ENCODE measurements at places on chromosomes 2 and 18.

DNA sequence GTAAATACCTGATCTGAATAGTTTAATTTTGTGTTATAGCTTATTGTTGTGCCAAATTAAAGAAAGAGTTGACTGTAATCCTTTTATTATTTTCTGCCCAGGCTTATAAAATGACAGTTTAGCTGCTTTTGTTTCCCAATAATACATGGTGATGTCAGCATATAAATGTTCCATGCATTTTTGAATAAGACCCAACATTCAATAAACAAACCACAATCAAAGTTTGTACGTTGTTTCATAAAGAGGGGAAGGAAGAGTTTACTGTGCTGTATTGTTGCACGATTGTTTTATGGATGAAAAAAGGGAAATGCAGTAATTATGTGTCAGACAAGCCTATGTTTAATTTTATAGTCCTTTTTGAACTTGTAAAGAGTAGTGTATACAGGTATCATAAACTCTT is 177.2 kb upstream of the SCN7A start:
- peak; percentile 36 for DNase-seq

GRCh38 chr2:197266477-197266876 is 44.1 kb downstream of the ANKRD44 start:
- DNase-seq = no peak

GRCh38 chr2:10933700-10934225 is 22.0 kb downstream of the KCNF1 start:
- no peak for DNase-seq

- DNase-seq = no peak
Observed at GRCh38 chr2:156538083-156538504, 101.9 kb downstream of the GPD2 start.

- peak; percentile 26 for DNase-seq
Observed at GRCh38 chr2:211085056-211085680, 528.8 kb downstream of the CPS1 start.

DNA sequence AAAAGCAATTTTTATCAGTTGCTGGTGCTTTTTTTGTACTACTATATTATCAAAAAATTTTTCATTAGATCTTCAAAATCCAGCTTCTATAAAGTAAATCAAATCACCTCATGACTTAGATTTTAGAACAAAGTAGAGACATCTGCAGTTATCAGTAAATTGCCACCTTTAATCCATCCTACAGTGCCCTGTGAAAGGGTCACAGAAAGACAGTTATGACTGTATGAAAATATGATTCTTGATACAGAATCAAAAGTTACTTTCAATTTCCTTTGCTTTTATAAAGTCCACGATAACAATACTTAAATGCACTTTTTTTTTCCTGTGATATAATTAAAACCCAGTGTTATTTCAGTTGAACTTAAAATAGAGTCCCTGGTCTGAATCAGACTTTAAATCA is 61.4 kb downstream of the PRPF40A start:
- DNase-seq = no peak

GRCh38 chr18:70256994-70257393 is 31.9 kb upstream of the SOCS6 start:
- peak; percentile 98 for DNase-seq

- no peak for DNase-seq
Observed at GRCh38 chr2:150122156-150122555, 365.3 kb downstream of the RND3 start.

- DNase-seq = no peak
Observed at GRCh38 chr2:64114912-64115277, 29.3 kb downstream of the PELI1 start.

DNA sequence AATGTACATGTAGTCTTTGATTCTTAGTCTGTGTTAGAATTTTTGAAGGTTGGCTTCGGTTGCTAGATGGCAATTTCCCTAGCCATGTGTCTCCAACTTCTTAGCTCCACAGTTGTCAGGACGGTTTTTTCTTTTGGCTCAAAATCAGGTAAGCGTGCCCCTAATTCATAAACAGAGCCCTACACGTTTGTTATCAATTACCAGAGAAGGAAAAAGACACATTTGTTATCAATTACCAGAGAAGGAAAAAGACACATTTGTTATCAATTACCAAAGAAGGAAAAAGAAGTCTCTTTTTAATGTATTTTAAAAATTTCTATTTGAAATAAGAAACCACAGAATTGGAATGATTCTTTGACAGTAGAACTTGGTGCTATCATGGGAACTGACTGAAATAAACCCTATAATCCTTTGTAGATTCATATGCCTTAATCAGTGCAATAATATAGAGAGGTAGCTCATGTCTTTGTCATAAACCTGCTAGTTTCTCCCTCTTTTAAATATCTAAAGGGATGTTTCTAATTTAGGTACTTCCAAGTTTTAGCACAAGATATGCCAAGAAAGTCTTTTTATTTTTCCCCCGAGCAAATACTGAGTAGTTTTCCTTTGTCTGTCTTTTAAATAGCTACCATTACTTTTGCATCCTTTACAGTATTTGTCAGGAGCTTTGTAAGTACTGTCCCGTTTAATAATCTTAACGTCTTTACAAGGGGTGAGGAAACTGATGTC is 35.9 kb downstream of the CAMKMT start:
- DNase-seq = no peak

- no peak for DNase-seq
Observed at GRCh38 chr2:184394642-184395041, 203.7 kb upstream of the ZNF804A start.

DNA sequence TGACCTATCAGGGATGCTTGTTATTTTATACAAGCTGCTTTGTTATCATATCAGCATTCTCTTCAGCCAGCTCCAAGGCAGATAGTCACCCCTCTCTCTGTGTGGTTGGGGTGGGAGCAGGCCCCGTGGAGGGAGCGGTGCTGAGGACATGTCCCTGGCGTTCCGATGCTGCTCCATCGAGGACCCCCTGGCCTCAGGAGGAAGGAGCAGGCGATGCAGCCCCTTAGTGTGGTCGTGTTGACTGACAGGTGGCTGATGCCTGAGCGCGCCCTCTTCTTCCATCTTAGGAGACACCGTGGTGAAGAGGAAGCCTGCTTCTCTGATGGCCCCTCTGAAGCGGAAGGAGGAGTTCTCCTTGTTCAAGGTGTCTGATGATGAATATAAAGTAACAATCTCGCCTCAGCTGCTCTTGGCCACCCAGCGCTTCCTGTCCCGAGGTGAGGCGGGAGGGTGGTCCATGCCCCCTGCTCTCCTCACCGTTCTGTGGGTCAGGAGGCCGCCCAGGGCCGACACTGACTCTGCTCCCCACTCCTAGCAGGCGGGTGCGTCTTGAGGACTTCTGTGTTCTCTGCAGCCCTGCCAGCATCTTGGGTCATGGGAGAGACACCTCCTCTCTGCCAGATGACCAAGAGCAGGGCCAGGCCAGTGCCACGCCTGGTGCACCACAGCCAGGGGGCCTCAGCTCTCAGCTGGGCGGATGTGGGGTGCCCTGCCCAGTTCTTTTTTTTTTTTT is 10.6 kb downstream of the CNNM3 start:
- DNase-seq = no peak

DNA sequence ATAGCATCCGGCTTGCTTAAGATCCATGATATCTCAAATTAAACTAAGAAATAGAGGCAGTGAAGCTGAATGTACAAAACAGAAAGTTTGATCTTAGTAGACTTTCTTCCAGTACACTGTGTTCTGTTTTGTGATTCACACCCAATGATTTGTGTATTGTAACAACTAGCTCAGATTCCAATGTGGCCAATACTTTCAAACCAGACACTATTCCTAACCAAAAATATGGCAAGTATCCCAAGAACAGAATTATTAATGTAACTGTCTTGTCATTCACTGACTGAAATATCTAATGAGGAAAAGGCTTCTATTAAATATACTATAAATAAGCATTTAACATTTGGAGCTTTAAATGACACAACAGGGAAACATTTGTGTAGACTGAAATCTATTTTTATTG is 299.1 kb downstream of the NRXN1 start:
- peak; percentile 25 for DNase-seq

GRCh38 chr2:121707920-121708361 is 28.7 kb downstream of the NIFK start:
- no peak for DNase-seq

DNA sequence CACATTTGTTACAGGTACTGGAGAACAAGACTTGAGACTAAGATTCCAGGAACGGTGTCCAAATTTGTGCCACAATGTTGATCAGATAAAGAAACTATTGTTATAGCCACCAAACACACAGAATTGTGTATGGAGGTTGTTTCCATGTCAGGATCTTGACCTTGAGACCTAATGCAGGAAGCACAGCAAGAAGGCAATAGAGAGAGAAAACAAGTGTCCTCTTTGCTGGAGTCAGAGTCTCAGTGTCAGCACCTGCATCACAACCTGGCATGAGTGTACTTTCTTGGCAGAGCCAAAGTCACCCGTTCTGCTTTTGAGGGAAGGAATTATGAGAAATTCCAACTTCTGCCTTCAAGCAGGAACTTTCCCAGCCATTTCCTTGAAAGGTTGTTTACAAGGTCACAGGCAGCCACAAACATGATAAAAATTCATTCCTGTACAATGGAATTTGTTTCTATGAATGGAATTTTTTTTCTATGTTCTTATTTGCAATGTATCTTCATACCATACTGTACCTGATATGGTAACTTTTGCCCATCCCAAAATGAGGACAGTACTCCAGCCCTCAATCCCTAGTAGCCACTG is 118.4 kb downstream of the PKP4 start:
- no peak for DNase-seq
